ENCODE measurements at places on chromosomes 7 and 10. TPM values are rescaled to one million over a fixed set of nuclear protein-coding genes. Genes with fewer than 3 reads are reported as not detected.
A peak's percentile ranks its signal among the peaks of the same experiment; 100 is the strongest.

The PNLIPRP2 gene
- not detected for total RNA-seq

The TMEM236 gene
- total RNA-seq: 0.10 TPM

The PAX2 gene
- not detected for total RNA-seq

The SEMA3D gene
- total RNA-seq: not detected

The TCERG1L gene
- total RNA-seq: not detected

The C7orf57 gene
- 0.90 TPM for total RNA-seq

GRCh38 chr10:130804778-130805634 is 506.5 kb downstream of the TCERG1L start:
- H3K4me1 ChIP-seq: no peaks in the 10 kb centered on the region
- no peaks in the 10 kb centered on the region for H3K27me3 ChIP-seq
- H3K36me3 ChIP-seq: no peaks in the 10 kb centered on the region
- no peak overlapping the region for H3K27ac ChIP-seq

DNA sequence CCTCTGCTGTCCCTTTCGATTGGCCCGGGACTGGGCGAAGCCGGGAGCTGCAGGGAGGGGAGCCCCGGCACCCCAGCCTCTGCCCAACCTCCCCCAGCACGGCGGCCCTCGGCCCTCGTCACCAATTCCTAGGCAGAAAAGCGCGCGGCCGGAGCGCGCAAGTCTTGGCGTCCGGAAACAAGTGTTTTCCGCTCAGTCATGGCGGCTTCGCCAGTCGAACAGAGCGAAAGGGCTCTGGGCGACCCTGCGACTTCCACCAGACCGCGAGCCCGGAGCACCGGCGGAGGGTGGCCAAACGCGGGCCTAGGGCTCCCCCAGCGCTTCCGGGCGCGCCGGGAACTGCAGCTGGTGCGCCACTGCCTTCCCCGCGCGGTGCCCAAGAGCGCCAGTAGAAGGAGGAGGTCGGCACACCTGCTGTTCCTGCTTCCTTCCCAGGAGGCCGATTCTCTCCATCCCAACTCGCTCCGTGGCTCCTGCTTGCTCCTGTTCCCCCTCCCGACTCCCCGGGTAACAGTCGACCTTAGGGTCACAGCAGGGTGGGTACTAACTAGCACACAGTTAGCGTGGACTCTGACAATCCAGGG is 729.9 kb downstream of the ZWINT start:
- no peak overlapping the region for H3K4me3 ChIP-seq
- no peak overlapping the region for H3K27ac ChIP-seq
- peaks cover 29% of the 10 kb centered on the region for H3K27me3 ChIP-seq
- peaks cover 2% of the 10 kb centered on the region for H3K4me1 ChIP-seq
- H3K36me3 ChIP-seq: peaks cover 3% of the 10 kb centered on the region

GRCh38 chr10:121845044-121845784 is 82.6 kb downstream of the ATE1 start:
- peaks cover 43% of the 10 kb centered on the region for H3K36me3 ChIP-seq
- H3K27me3 ChIP-seq: no peaks in the 10 kb centered on the region
- peaks cover 14% of the 10 kb centered on the region for H3K4me1 ChIP-seq
- DNase-seq: peak; percentile 39

DNA sequence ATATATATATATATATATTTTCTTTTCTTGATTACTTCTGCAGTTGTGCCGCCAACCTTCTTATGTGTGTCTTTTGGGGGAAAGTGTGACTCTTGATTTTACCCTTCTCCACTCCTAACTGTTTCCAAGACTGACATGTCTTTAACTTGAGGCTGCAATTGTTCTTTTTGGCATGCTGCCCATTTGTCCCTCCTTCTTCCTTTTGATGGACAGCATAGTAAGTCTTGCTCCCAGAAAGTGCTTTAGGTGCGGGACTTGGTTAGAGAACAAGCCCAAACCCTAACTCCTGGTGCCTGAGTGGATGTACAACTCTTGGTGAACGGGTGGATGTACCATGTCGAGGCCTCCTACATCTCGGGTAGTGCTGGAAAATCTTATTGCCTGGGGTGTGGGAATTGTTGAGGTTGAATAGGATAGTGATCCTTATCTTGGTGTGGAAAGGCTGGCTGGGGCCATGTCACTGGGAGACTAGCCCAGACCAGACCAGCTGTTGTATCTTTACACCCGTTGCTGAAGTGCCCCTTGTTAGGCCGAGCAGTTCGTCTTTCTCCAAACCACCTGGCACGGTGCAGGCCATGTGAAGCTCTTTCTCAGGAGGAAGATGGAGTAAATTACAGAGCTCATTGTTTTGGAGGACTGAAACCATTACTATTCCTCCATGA is 16.3 kb downstream of the TCF7L2 start:
- no peaks in the 10 kb centered on the region for H3K4me1 ChIP-seq
- H3K27ac ChIP-seq: no peak overlapping the region
- no peak overlapping the region for H3K4me3 ChIP-seq

- no peaks in the 10 kb centered on the region for H3K4me1 ChIP-seq
- no peak for DNase-seq
Observed at GRCh38 chr7:135342887-135343286, 109.2 kb downstream of the STRA8 start.

GRCh38 chr10:86211691-86212390 is 154.8 kb downstream of the GRID1 start:
- no peaks in the 10 kb centered on the region for H3K36me3 ChIP-seq
- H3K4me3 ChIP-seq: no peak overlapping the region
- no peaks in the 10 kb centered on the region for H3K27me3 ChIP-seq
- no peak for DNase-seq

DNA sequence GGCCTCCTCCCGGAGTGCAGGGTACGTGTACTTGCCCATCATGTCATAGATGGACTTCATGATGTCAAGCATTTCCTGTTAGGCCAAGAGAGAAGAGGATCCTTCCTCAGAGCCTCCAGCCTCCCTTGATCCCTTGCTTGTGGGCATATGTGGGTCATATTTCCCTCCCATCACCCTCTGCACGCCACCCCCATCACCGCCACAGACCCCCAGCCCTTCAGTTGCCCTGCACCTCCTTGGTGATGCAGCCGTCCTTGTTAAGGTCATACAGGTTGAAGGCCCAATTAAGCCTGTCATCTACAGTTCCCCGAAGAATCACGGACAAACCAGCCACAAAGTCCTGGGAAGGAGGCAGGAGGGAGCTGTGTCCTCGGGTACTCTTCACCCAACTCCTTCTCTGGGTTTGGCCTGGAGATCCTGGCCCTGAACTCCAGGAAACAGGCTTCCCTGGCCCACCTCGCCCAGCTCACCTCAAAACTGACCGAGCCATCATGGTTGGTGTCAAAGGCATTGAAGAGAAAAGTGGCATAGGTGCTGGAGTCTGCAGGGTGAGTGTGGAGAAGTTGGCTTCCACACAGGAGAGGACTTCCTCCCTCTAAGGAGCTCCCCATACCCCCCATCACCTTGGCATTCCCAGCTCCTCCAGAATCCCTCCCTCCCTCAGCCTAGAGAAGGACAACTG is 9.8 kb upstream of the OGA start:
- H3K27me3 ChIP-seq: no peaks in the 10 kb centered on the region
- H3K27ac ChIP-seq: no peak overlapping the region
- no peaks in the 10 kb centered on the region for H3K36me3 ChIP-seq
- DNase-seq: no peak

DNA sequence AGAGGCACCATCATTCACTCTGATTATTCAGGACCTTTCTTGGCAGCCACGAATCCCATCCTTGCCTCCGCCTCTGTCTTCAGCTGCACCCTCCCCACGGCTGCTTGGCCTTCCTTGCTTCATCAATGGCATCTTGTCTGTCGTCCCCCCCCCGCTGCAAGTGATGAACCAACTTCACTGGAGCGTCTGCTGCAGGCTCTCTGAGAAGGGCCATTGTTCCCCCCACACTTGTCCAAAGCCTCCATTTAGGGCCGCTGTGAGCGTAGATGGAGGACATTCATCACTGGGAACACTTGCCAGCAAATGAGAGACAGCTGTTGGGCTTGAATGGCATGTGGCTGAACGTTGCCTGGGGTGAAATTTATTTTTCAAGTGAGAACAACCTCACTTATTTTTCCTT is 20.1 kb downstream of the AFAP1L2 start:
- peaks cover 7% of the 10 kb centered on the region for H3K4me1 ChIP-seq
- H3K36me3 ChIP-seq: no peaks in the 10 kb centered on the region
- peaks cover 20% of the 10 kb centered on the region for H3K27me3 ChIP-seq
- H3K4me3 ChIP-seq: no peak overlapping the region

- no peak overlapping the region for H3K4me3 ChIP-seq
- H3K27ac ChIP-seq: no peak overlapping the region
- H3K36me3 ChIP-seq: no peaks in the 10 kb centered on the region
- no peaks in the 10 kb centered on the region for H3K4me1 ChIP-seq
- DNase-seq: no peak
- peaks cover 3% of the 10 kb centered on the region for H3K27me3 ChIP-seq
Observed at GRCh38 chr10:120271696-120272095, 185.3 kb upstream of the PLPP4 start.

- H3K4me1 ChIP-seq: no peaks in the 10 kb centered on the region
- H3K4me3 ChIP-seq: no peak overlapping the region
Observed at GRCh38 chr7:130740606-130741005, 6.6 kb upstream of the KLF14 start.

Measured in activated CD4-positive, alpha-beta memory T cell treated with anti-CD3 and anti-CD28 coated beads for 36 hours (primary cell).